ENCODE measurements at places on chromosomes 3 and 15.

DNA sequence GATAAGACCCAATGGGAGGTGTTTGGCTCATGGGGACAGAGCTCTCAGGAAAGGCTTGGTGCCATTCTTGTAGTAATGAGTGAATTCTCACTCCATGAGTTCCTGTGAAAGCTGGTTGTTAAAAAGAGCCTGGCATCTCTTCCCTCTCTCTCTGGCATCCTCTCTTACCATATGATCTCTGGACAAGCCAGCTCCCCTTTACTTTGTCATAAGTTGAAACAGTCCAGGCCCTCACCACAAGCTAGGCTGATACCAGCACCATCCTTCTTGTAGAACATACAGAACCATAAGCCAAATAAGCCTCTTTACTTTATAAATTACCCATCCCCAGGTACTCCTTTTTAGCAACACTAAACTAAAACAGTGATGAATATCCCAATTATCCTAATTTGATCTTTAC is 166.9 kb upstream of the TMC3 start:
- no peak for DNase-seq

GRCh38 chr15:32994810-32995424 is 199.6 kb downstream of the FMN1 start:
- no peak for DNase-seq

- no peak for DNase-seq
Observed at GRCh38 chr3:58408906-58409305, 24.7 kb downstream of the PDHB start.

DNA sequence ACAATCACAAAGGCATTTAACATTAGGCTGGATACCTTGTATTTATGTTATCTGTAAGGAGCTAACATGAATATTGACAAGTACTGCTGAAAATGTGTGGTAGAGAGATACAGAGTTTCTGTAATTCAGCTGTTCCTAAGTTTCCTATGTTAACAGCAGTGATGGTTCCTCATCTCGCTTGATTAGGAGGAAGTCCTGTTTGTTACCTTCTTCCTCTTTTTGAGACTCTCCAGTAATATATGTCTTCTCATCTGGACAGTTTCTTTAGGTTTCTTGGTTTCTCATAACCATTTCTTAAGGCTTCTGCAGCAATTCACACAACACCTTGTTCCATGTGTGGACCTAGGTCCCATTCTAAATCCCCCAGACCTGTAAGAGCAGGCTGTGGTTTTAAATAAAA is 11.4 kb upstream of the PEX5L start:
- no peak for DNase-seq

DNA sequence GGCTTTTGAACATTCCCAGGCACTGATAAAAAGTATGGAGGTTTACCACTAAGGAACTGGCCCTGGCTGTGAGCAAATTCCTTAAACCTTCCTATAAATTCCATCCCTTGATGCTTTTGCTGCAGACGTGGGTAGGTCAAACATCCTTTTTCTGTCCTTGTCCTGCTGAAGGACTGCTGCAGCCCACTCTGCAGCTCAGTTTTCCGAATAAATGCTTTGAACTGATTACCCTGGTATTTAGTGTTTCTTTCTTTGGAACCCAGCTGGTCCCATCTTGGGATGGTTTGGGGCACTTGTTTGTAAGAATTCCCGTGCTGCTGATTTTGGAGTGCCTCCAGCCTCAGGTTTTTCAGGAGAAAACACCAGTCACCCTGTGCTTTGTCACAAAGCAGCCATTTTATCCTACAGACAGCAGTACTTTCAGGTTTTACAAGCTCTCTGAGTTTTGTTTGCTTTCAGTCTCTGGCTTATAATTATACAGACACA is 815.9 kb downstream of the VGLL3 start:
- DNase-seq: no peak

DNA sequence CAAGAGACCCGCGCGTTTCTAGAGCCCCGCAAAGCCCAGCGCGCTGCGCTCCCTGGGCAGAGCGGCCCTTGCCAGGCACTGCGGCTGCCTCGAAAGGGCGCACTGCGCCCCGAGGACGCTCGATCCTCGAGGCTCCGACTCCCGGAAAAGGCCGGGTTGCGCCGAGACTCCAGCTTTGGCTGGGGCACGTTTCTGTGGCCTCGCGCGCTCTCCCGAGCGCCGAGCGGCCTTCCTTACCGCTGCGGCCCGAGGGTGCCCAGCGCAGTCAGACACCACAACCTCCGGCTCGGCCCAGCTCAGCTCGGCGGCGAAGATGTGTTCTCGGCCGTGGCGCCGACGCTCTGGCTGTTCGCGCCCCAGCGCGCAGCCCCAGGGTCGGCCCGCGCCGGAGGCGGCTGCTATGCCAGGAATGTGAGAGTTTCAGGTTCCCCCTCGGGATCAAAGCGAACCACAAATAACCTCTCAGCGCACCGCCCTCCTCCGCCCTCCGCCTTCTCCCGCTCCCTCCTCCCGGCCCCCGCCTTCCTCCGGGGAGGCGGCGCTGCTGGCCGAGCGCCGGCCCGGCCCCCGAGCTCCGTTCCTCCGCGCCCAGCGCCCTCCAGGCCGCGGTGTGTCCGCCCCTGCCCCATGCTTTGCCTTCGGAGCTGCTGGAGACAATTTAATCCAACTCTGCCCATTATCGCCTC is at the start of gene AMOTL2:
TSS of gene AMOTL2 (minus strand) at position 343 of the 686 bp plus-strand sequence. CDS start 3,014 bp downstream, outside the sequence.
- DNase-seq: peak; percentile 77

DNA sequence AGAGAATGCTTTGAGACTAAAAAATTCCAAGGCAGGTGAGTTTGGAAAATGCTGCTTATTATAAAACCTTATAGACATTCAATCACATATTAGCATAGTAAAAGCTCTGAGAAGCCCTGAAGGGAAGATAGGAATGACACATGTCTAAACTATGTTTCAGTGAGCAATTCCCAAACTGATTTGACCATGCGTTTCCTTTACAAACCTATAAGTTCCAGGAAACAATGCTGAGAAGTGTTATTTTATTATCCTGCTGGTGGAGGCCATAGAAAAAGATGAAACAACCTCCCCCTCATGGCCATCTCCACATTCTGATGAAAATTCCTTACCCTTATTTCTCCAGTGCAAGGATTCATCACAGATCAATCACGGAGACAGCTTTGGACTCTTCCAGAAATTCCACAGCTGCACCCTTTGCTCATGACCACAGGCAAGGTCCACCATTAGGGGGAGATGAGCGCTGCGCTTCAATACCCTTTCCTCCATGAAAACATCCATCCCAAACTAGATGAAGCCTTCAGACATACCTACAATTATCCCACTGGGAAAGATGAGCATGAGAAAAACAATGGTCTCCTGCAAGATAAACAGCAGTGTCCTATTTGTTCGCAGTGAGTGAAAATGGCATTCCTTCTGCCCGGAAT is 372.1 kb downstream of the MAGI1 start:
- DNase-seq: no peak

DNA sequence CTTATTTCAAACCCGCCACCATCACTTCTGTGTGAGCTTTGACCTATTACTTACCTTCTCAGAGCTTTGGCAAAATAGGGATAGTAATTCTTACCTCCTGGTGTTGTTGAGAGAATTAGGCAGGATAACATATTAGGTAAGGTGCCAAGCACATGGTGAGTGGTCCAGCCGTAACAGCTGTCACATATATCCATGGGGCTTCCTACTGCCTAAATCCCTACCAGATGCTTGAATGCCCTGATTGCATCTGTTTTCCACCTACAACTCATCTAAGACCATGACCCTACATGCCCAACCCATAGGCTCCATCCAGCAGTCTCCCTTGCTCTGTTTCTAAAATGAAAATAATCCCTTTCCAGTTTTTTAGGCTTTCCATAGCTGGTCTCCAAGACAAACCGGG is 162.3 kb upstream of the NR2E3 start:
- DNase-seq: no peak

DNA sequence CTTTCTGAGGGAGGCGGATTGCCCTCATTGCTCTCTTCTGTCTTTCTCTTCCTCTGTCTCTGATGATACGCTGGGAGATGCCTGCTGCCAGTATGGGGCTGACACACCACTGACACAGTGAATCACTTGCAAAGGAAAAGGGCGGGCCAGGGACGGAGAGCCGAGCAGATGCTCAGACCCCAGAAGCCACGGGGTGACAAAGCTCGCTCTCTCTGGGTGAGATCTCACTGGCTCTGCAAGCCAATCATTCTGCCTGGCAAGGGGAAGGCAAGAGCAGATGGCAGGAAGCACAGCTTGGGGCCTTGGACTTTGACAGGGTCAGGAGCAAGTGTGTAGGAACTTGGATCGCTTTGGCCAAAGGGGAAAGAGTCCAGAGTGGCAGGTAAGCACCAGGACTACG is 198.7 kb downstream of the NTRK3 start:
- no peak for DNase-seq

- no peak for DNase-seq
Observed at GRCh38 chr3:159831466-159831865, 157.2 kb upstream of the IL12A start.

GRCh38 chr3:27485866-27486265 is 1.7 kb upstream of the SLC4A7 start:
- no peak for DNase-seq

DNA sequence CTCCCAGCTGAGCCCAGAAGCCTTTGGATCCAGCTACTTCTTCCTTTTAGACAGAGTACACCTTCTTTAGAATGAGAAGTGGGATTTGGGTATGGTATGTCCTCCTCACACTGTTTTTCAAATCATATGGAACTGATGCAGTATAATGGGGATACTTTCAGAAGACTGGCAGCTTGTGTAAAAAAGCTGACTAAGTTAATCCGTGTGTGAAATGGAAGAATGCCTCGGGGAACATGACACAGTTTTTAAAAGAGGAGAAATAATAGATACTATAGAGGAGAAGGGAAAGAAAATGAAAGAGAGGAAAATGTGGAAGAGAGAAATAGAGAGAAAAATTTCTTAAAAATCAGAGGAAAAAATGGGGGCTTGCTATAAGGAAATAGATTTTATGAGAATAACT is 47.7 kb downstream of the TUSC7 start:
- DNase-seq: no peak

DNA sequence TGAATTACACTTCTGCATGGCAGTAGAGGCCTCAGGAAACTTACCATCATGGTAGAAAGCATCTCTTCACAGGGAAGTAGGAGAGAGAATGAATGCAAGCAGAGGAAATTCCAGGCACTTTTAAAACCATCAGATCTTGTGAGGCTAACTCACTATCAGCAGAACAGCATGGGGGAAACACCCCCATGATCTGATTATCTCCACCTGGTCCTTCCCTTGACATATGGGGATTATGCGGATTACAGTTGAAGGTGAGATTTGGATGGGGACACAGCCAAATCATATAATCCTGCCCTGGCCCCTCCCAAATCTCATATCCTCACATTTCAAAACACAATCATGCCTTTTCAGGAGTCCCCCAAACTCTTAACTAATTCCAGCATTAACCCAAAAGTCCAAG is 691.1 kb downstream of the SI start:
- DNase-seq: no peak

DNA sequence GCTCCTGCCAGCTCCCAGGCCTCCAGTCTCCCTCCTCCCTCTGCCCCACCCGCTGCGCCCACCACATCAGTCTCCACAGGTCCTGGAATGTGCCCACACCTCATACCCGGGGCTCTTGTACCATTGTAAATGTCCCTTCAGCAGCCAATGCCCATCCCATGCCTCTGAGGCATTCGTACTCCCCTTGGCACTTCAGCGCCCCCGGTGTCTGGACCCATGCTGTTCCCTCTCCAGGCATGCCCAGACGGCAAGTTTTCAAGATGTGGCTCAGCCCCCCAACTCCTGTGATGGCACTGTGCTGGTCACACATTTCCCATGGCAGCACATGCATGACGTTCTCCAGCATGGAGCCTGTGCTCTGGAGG is 13.3 kb downstream of the PLXND1 start:
- no peak for DNase-seq

GRCh38 chr3:142802891-142803290 is 79.1 kb downstream of the TRPC1 start:
- DNase-seq: no peak

- DNase-seq: no peak
Observed at GRCh38 chr15:38876211-38876610, 311.6 kb upstream of the RASGRP1 start.

GRCh38 chr3:10957976-10958749 is 34.4 kb upstream of the SLC6A1 start:
- DNase-seq: no peak

GRCh38 chr3:58792921-58793451 is 126.4 kb upstream of the FAM3D start:
- no peak for DNase-seq

GRCh38 chr3:158100681-158101080 is 5.5 kb downstream of the SHOX2 start:
- DNase-seq: no peak

DNA sequence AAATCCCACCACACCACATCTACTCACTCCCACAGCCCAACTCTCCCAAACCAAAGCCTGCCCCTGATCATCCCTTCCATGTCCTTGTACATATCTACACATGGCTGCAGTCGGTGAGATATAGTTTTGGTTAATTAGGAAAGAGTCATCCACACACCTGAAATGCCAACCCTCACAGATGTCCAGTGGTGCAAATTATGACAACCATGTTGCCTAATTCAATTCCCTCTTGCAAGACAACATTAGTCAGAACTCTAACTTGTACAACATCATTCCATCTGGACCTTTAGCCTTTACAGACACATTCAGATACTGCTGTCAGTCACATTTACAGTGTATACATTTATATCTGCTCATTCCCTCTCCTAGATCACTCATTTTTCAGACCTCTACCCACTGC is 41.2 kb downstream of the TUBGCP4 start:
- no peak for DNase-seq

DNA sequence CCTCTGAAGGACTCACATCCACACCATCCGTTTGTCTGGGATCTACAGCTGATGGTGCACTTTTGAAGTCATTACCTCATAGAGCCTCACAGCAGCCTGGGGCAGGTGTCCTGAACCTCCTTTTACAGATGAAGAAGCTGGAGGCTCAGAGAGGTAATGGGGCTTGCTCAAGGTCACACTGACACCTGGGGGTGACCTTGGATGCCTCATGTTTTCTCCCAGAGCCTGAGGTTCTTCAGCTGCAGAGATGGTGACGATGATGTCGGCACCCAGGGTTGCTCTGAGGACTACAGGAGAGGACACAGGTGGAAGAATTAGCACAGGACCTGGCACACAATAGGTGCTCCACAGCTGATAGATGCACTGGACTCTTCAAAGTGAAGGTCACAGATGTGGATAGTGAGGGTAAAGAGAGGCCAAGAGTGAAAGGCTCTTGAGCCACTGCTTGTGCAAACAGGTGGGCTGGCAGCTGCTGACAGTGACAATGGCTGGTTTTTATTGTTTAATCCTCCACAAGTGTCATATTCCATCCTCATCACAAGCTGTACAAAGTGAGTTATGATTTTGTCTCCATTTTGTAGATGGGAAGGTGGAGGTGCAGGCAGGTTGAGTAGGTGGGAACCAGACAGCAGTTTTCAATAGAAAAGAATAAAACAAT is 17.4 kb upstream of the ATP2B2 start:
- DNase-seq: no peak

- DNase-seq: no peak
Observed at GRCh38 chr3:69325151-69325550, 60.7 kb downstream of the FRMD4B start.

DNA sequence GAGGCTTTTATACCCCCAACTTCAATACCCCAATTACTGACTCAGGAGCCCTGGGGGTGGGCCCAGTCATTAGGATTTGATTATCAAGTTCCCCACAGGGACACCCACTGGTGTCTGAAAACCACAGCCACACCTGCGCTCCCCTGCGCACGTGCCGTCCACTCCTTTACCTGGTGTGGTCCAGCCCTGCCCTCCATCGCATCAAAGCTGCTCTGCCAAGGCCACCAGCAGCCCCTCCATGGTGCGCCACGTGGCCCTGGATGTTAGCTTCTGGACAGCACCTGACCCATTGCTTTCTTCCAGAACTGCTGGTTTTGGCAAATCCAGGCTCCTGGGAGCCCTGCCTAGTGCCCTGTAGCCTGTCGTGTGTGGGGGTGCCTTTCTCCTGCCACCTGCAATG is 136.3 kb downstream of the NSMCE3 start:
- no peak for DNase-seq

- DNase-seq: no peak
Observed at GRCh38 chr3:99468918-99469317, 169.5 kb upstream of the COL8A1 start.

Measured in adrenal gland (tissue), 19 donors.